Purkinje cell (primary cell): ENCODE measurements at places on chromosomes 2 and 18. TPM values are rescaled to one million over a fixed set of nuclear protein-coding genes. Genes with fewer than 3 reads are reported as not detected.

The ZEB2 gene
- 9.3 and 31.7 TPM in 2 replicates for polyA plus RNA-seq

The AP1S3 gene
- 4.8 and 5.8 TPM in 2 replicates for polyA plus RNA-seq

The ARHGAP15 gene
- 2.6 and 4.8 TPM in 2 replicates for polyA plus RNA-seq

The CNDP1 gene
- polyA plus RNA-seq = 2.3 and 4.6 TPM in 2 replicates

The B4GALT6 gene
- polyA plus RNA-seq = 43.5 and 44.0 TPM in 2 replicates
